ENCODE measurements at places on chromosomes 4 and X. TPM values are rescaled to one million over a fixed set of nuclear protein-coding genes. Genes with fewer than 3 reads are reported as not detected.
A peak's percentile ranks its signal among the peaks of the same experiment; 100 is the strongest.

DNA sequence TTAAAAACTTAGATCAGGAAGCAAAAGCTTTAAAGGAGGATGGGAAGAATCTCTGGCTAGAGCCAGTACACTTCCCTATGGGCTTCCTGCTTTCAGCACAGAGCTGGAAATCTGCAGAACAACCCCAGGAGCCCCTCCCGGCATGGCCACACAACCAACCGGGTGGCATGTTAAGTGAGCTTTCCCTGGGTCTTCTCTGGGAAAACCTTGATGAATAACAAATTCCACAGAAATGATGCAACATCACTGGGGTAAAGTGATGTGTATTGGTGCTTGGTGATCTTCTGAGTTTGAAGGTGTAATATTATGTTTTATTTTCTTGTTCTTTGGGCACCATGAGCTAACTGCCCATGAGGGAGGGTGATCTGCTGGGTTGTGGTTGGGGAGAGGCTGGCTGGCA is 22.1 kb downstream of the NHS start:
- no peak overlapping the region for H3K4me3 ChIP-seq
- DNase-seq = no peak
- H3K36me3 ChIP-seq = no peaks in the 10 kb centered on the region
- H3K27me3 ChIP-seq = no peaks in the 10 kb centered on the region
- H3K4me1 ChIP-seq = no peaks in the 10 kb centered on the region
- no peak overlapping the region for H3K27ac ChIP-seq

- no peak overlapping the region for H3K27ac ChIP-seq
- H3K27me3 ChIP-seq = peaks cover 18% of the 10 kb centered on the region
- H3K4me3 ChIP-seq = no peak overlapping the region
- no peak for DNase-seq
- H3K4me1 ChIP-seq = no peaks in the 10 kb centered on the region
- no peaks in the 10 kb centered on the region for H3K36me3 ChIP-seq
These were observed 85.3 kb downstream of the LNX1 start for GRCh38 chr4:53505947-53506346.

DNA sequence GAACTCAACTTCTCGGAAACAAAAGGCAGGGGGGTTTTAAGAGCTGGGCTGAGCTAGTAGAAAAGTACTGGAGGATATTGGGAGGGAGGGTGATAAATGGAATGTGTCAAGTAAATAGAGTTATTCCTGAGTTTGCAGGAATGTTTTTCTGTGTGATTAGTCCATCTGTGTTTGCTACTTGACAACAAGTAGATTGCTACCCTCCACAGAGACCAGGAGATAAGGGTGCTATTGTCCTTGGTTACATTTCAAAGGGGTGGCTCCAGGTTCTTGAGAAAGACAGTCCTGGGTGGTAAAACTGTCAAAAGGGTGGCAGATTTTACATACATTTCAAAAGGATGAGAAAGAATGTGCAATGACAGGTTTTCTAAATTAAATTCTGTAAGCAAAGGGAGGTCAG is 181.2 kb upstream of the PPP3CA start:
- peaks cover 19% of the 10 kb centered on the region for H3K4me1 ChIP-seq
- DNase-seq = no peak
- H3K4me3 ChIP-seq = no peak overlapping the region
- H3K36me3 ChIP-seq = peaks cover 9% of the 10 kb centered on the region
- H3K27me3 ChIP-seq = peaks cover 19% of the 10 kb centered on the region

The SLITRK2 gene
- not detected for total RNA-seq

DNA sequence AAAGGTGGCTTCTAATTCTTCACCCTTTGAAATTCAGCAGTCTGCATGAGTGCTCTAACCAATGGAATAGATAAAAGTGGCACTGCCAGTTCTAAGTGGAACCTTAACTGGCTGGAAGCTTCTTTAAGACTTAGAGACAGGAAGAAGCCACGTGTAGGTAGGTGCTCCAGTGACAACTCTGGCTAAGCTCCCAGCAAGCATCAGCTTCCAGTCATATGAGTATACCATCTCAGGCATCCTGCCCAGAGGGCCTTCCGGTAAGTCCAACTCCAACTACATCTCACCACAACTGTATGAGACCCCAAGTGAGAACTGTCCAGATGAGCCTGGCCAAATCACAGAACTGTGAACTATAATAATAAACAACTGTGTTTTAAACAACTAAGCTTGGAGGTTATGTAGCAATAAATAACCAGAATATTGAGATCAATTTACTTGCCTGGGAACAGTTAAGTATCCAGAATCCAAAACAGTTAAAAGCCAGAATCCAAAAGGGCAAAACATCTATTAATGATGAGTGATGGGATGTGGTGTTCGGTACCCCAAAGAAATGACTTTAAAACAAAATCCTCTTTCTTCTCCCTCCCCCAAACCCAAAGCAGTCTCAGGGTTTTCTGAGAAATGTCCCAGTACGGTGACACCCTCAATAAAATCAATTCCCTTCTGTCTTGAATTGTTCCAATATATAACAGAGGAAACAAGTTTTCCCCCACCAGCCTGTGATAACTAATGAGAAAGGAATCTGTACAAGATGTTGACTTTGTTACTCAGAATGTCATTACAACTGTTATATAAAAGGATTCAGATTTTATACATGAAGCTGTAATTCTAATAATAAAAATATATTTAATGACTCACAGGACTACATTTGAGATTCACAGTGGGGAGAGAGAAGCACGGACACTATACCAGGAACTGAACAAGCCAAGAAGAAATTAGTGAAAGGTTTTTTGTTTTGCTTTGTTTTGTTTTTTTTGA is 4.2 kb downstream of the TSPAN5 start:
- H3K4me1 ChIP-seq = peaks cover 46% of the 10 kb centered on the region
- H3K36me3 ChIP-seq = peaks cover 40% of the 10 kb centered on the region
- H3K4me3 ChIP-seq = no peak overlapping the region
- no peak overlapping the region for H3K27ac ChIP-seq
- no peaks in the 10 kb centered on the region for H3K27me3 ChIP-seq
- DNase-seq = no peak

The DSPP gene
- not detected for total RNA-seq

DNA sequence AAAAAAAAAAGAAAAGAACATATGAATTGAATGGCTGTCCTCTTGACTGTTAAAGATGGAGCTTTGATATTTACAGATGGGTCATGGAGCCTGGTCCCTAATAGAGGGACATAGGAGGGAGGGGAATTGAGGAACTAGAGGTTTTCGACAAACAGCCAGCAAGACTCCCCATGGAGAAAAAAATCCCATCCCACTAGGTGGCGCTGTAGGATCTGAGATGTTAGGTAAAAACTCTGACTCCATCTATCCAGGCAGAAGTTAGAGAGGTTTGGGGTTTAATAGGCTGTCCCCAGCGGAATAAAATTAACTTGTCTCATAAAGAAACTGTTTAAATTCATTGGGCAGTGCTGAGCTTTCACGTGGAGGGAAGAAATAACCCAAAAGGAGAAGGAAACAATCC is 45.9 kb downstream of the HMGB2 start:
- peaks cover 12% of the 10 kb centered on the region for H3K4me1 ChIP-seq
- H3K27me3 ChIP-seq = no peaks in the 10 kb centered on the region
- H3K4me3 ChIP-seq = peak overlapping the region; percentile 10
- peak overlapping the region; percentile 56 for H3K27ac ChIP-seq

- H3K36me3 ChIP-seq = peaks cover 57% of the 10 kb centered on the region
- no peak overlapping the region for H3K27ac ChIP-seq
- no peaks in the 10 kb centered on the region for H3K27me3 ChIP-seq
- DNase-seq = no peak
- no peak overlapping the region for H3K4me3 ChIP-seq
These were observed 10.5 kb downstream of the ANTXR2 start for GRCh38 chr4:80062527-80062926.

The TLR10 gene
- 0.09 TPM for total RNA-seq

The XKRX gene
- 0.12 TPM for total RNA-seq

The IL2 gene
- total RNA-seq = not detected

GRCh38 chr4:15434091-15434490 is 6.3 kb downstream of the C1QTNF7 start:
- peaks cover 2% of the 10 kb centered on the region for H3K27me3 ChIP-seq
- H3K4me3 ChIP-seq = no peak overlapping the region
- no peaks in the 10 kb centered on the region for H3K4me1 ChIP-seq
- DNase-seq = no peak
- no peak overlapping the region for H3K27ac ChIP-seq
- H3K36me3 ChIP-seq = no peaks in the 10 kb centered on the region

The GABRQ gene
- not detected for total RNA-seq

The ATXN3L gene
- total RNA-seq = not detected

GRCh38 chr4:5632571-5632970 is 75.8 kb downstream of the EVC2 start:
- no peak for DNase-seq
- H3K27ac ChIP-seq = no peak overlapping the region
- H3K36me3 ChIP-seq = no peaks in the 10 kb centered on the region
- no peak overlapping the region for H3K4me3 ChIP-seq
- peaks cover 4% of the 10 kb centered on the region for H3K4me1 ChIP-seq

GRCh38 chr4:116217781-116218180 is 867.6 kb downstream of the TRAM1L1 start:
- no peaks in the 10 kb centered on the region for H3K4me1 ChIP-seq
- H3K36me3 ChIP-seq = no peaks in the 10 kb centered on the region
- no peak for DNase-seq
- no peak overlapping the region for H3K27ac ChIP-seq
- no peaks in the 10 kb centered on the region for H3K27me3 ChIP-seq

DNA sequence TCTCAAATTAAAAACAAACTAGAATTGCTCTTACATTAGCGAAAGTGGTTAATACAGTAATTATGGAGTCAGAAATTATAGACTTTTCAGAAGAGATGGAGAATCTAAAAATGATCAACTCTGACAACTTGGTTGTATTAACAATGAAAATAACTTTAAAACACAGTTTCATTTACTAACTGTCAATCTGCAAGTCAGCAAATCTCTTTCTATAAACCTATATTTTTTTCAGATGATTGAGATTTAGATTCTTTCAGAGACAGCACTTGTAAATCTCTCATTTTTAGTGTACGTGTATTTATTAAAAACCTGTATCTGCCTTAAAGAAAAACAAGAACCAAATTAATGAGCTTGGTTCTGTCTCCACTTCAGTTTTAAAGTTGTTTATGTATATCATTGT is 311.4 kb downstream of the EPHA5 start:
- no peak overlapping the region for H3K4me3 ChIP-seq
- no peaks in the 10 kb centered on the region for H3K27me3 ChIP-seq
- H3K36me3 ChIP-seq = no peaks in the 10 kb centered on the region
- no peak for DNase-seq
- no peak overlapping the region for H3K27ac ChIP-seq

DNA sequence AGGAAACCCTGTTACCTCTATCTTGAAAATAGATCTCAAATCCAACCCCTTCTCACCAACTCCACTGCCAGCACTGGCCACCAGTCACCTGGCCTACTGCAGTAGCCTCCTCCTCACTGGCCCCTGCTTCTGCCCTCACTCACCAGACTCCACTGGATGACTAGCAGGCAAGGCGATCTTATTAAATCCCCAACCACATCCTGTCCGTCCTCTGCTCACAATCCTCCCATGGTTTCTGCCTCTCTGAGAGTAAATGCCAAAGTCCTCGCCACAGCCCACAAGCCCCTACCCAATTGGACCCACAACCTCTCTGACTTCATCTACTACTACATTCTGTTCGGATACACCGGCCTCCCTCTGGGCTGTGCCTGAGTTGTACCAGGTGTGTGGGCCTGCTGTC is 5.4 kb upstream of the PIM2 start:
- DNase-seq = no peak
- peaks cover 52% of the 10 kb centered on the region for H3K4me1 ChIP-seq
- no peaks in the 10 kb centered on the region for H3K27me3 ChIP-seq
- peak overlapping the region; percentile 78 for H3K27ac ChIP-seq
- peaks cover 27% of the 10 kb centered on the region for H3K36me3 ChIP-seq

- H3K27me3 ChIP-seq = no peaks in the 10 kb centered on the region
- no peak overlapping the region for H3K4me3 ChIP-seq
- no peaks in the 10 kb centered on the region for H3K36me3 ChIP-seq
- no peak overlapping the region for H3K27ac ChIP-seq
- no peaks in the 10 kb centered on the region for H3K4me1 ChIP-seq
These were observed 10.0 kb upstream of the PSAPL1 start for GRCh38 chr4:7444731-7445130.

DNA sequence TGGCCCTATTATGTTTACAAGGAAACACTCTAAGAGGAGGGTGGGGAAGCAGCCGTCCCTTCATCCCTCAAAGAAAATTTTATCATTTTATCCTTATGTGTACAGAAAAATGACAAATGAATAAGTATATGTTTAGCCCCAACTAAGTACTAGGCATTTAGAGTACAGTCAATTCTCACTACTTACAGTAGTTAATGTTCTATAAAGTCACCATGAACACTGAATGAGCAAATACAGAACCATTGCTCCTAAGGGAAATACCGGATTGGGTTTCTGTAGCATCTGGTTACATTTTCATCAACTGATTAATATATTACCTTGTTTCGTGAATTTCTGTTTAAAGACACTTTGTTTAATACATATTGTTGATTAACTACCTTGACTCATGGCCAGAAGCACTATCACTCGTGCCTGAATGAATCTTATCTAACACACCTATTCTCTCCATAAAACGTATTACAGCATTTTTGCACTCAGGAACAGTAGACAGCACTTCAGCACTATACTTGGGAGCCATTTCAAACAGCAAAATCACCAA is 109.3 kb downstream of the ASB9 start:
- H3K27me3 ChIP-seq = no peaks in the 10 kb centered on the region
- no peak overlapping the region for H3K4me3 ChIP-seq
- H3K27ac ChIP-seq = no peak overlapping the region
- H3K36me3 ChIP-seq = peaks cover 4% of the 10 kb centered on the region

The BANK1 gene
- 0.23 TPM for total RNA-seq

The CENPVL2 gene
- not detected for total RNA-seq

The FAM200B gene
- 14.0 TPM for total RNA-seq

The AVPR2 gene
- not detected for total RNA-seq

- no peak overlapping the region for H3K4me3 ChIP-seq
- peaks cover 10% of the 10 kb centered on the region for H3K36me3 ChIP-seq
- DNase-seq = no peak
- H3K27me3 ChIP-seq = no peaks in the 10 kb centered on the region
- peaks cover 3% of the 10 kb centered on the region for H3K4me1 ChIP-seq
- no peak overlapping the region for H3K27ac ChIP-seq
These were observed 67.4 kb downstream of the STX18 start for GRCh38 chr4:4474476-4474875.

DNA sequence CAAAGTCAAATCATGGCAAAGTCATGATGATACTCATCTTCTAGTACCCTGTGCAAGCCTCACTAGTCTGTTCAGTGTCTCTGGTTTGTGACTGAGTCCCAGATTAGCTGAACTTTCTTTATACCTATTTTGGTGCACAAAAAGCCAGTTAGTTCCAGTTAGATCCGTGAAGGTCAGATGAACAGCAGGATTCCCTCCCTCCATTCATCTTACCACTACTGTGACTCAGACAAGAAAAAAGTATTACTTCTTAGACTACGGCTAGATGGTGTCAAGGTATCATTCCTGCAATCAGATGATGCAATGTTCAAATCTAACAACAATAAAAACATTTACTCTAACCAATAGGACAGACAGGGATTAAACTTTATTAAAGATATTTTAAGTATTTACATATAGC is 30.4 kb downstream of the ARHGEF6 start:
- DNase-seq = no peak
- H3K4me3 ChIP-seq = no peak overlapping the region
- no peaks in the 10 kb centered on the region for H3K27me3 ChIP-seq
- peaks cover 73% of the 10 kb centered on the region for H3K4me1 ChIP-seq

The RRH gene
- 0.19 TPM for total RNA-seq

The FAM47E gene
- not detected for total RNA-seq

The C1QTNF7 gene
- total RNA-seq = not detected

The EBP gene
- total RNA-seq = 359 TPM

Data from activated CD8-positive, alpha-beta memory T cell treated with anti-CD3 and anti-CD28 coated beads, Interleukin-2, amount 10 ng/mL, durations not matched to agents 7 days and 5 days (primary cell).